ENCODE measurements at places on chromosomes 1 and 21.

DNA sequence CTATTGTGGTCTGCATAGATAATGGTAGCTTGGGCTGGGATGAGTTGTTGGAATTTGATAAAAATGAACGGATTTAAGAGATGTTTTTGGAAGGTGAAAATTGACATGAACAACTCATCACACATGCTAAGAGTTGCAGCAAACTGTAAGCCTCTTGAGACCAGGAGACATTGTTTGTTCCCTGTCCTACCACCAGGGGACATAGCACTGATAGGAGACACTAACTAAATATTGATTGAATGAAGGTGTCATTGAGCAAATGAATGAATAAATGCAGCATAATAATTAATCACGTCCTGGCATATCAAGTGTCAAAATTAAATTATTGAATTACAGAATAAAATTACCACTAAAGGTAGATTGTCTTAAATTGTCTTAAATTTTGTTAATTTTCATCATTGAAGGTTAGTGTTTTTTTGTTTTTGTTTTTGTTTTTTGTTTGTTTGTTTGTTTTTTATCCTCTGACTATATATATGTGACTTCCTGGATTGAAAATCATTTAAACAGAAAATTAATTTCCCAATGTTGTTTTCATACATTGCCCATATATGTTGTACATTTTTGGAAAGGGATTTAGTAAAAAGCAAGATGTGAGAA lies 285.3 kb upstream of the C1orf105 start:
- DNase-seq, result peak; percentile 62

GRCh38 chr1:91803847-91804545 lies 82.0 kb downstream of the TGFBR3 start:
- peak; percentile 78 for DNase-seq

DNA sequence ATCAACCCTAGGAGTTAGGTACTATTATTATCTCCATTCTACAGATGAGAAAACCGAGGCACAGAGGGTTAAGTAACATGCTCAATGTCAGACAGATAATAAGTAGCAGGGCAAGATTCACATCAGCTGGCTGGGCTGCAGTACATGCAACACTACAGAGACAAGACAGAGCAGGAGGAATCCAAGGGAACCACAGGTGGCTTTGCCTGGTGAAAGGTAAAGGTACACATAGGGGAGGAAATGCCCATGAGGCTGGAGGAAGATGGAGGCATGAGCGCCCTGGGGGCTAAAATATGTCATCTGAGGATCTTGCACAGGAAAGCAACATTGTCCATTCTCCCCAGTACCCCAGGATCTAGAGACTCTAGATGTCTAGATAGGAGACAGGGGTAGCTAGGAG lies 8.4 kb downstream of the ZBTB21 start:
- no peak for DNase-seq

DNA sequence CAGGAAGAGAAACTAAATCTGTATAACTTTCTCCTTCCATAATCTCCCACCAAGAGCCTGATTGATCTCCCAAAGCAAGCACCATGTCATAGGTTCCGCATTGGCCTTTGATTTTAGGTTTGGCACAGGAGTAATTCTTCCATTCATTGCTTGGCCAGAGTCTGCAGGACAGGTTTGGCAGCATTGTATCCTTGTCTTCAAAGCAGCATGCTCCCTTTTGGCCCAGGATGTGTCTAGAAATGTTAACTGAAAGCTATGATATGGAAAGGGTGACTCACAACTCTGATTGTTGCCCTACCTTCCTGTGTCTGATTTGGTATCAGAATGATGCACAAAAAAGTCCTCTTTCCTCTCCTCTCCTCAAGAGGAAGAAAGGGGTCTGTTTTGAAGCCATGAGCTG lies 824.3 kb upstream of the PRMT6 start:
- DNase-seq, result no peak

GRCh38 chr1:234926559-234927311 lies 201.9 kb downstream of the TOMM20 start:
- no peak for DNase-seq

DNA sequence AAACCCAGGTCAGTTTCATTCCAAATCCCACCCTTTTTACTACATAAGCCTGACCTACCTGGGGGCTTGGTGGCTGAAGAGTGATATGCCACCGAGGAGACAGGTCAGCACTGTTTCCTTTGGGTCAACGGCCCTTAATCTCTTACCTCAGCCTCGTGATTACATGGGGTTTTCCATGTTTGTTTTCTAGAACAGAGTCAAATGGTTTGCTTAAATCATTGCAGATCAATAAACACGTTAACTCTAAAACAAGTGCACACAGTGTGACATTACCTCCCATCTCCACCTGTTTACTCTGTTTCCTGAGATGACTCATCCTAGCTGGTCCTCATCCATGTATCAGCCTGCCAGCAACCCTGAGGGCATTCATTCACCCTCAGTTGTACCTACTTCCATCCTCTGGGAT lies 40.8 kb upstream of the TP53BP2 start:
- DNase-seq, result peak; percentile 53

DNA sequence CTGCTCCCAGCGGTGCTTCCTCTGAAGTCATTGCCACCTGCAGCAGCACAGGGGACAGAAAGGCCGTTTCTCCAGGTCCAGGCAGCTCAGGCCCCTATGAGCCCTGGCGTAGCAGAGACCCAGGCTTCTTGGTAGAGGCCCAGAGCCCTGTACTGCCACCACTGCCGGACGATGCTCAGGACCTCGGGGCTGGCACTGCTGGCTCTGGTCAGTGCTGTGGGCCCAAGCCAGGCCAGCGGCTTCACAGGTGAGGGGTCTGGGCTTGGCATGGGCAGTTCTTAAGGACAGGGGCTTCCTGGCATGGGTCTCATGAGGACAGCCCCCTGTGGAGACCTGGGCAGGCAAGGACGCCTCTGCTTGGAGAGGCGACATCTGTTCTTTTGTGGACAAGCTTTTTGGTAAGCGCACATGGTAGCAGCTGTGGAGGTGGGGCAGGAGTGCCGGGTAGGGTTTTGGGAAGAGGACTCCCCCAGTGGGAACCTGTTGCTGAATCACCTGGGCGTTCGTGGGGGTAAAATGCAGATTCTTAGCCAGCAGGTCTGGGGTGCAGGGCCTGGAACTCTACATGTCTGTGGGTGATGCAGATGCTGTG lies at the start of gene UMODL1:
TSS of gene UMODL1 (plus strand) at position 172 of the 592 bp plus-strand sequence. CDS start at position 172, 0 bp downstream.
- DNase-seq, result no peak

GRCh38 chr1:27448982-27449381 lies 41.0 kb downstream of the WASF2 start:
- no peak for DNase-seq

- DNase-seq, result no peak
Observed at GRCh38 chr1:45945426-45945825, 142.0 kb downstream of the MAST2 start.

DNA sequence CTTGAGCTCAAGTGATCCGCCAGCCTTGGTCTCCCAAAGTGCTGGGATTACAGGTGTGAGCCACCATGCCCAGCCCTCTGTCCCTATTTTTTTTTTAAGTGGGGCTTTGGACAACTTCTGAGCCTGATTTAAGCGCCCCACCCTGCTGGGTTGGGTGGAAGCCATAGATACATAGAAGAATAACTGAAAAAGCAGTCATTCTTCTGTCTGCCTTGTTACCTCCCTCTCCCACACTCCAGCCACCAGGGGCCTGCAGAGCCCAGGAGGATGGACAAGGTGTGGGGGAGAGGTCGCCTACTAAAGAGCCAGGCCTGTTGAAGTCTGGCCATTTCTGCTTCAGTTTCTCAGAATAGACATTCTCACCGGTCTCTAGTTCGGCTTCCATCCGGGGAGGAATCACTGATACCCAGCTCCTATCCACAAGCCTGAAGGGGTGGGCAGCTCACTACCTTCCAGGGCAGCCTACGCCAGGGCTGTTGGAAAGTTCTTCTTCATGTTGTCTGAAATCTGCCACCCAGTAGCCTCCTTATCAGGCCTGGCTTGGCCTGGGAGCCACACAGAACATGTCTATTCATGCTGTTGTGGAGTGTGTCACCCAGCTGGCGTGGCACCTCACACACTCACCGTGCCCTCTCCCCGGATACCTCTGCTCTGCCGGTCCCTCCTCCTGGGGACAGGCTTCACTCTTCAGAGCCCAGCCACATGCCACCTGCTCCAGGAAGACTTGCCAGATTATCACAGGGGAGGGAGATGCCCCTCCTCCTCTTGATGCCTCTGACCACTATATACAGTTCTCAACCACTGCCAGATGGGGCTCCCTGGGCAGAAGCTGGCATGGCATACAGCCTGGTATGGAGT lies 27.7 kb downstream of the KNCN start:
- no peak for DNase-seq

DNA sequence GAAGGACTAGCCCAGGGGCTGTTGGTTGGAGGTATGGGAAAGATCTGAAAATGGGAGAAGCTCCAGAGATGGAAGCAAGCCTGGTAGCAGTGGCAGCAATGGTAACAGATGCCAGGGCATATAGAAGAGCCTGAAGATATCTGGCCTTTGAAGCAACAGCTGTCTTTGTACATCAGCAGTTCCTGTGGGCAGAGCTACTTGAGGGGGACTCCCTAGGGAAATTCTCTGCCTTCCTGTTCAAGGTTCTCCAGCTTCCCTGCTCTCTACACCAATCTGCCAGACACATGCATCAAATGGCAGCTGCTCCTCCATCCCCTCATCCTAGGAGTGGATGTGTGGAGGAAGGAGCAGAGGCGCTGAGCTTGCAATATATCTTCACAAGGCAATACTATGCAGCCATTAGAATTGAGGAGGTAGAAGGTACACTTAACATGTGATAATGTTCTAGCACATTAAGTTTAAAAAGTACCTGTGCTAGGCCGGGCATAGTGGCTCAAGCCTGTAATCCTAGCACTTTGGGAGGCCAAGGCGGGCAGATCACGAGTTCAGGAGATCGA lies 2.2 kb downstream of the TMEM35B start:
- DNase-seq, result no peak

GRCh38 chr1:7515904-7516303 lies 255.2 kb upstream of the VAMP3 start:
- no peak for DNase-seq

DNA sequence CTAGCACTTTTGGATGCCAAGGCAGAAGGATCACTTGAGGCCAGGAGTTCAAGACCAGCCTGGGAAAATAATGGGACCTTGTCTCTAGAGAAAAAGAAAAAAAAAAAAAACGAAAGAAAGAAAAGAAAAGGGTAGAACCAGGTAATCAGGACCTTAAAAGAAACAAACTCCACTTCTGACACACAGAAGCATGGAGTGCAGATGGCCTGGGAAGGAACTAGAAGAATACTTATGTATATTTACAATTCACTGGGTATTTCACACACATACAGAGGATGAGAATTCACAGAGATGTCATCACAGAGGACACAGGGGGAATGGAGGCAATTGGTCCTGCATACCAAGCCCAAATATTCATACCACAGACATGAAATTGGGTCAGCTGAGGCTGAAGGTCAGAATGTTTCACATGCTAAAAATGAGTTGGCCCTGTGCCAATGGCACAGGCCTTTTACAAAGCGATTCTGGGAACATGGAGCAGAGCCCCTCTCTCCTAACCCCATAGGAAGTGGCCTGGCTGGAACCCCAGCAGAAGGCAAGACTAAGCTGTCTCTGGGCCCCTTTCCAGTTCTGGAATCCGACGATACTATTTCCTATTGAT lies 4.4 kb downstream of the B4GALT3 start:
- DNase-seq, result no peak

GRCh38 chr21:45513003-45513717 lies 29.1 kb downstream of the SLC19A1 start:
- no peak for DNase-seq

- DNase-seq, result no peak
Observed at GRCh38 chr1:89665941-89666340, 33.0 kb downstream of the LRRC8C start.

- DNase-seq, result no peak
Observed at GRCh38 chr21:25566645-25567044, 40.6 kb downstream of the MRPL39 start.
